NCI-H510A (cell line): ENCODE measurements at places on chromosomes 7 and 10.

- DNase-seq = no peak
Observed at GRCh38 chr10:129179245-129179971, 287.6 kb upstream of the MGMT start.

GRCh38 chr7:12633582-12633981 lies 53.9 kb upstream of the ARL4A start:
- no peak for DNase-seq

GRCh38 chr7:106639476-106640334 lies 21.3 kb downstream of the CCDC71L start:
- DNase-seq = no peak

DNA sequence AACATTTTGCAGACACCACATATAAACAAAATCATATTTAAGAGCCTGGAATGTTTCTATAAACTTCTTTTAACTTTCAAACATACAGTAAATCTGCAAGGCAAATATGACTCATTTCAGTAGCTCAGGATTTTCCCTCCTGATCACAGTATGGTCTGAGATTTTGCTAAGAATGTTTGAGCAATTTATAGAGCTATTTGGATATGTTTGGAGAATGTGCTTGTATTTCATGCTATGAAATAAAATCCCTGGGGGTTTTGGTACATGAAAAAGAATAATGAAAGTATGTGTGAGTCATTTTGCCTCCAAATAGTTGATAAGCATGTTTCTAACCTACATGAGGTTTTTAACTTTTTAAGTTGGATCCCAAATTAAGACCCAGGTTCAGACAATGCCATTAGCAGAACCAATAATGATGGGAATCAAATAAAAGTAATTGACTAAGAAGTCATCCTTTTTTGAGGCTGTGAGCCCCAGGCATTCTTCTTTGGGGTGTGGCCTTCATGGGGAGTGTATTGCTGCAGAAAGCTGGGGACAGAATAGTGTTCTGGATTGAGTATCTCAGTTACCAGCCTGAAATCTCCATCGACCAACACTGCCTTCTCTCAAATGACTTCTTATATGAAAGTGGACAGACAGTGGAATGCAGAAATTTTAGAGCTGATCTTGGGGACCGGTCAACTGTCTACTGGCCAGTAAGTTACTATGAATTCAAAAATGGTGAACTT lies 66.1 kb upstream of the AGBL3 start:
- no peak for DNase-seq

- no peak for DNase-seq
Observed at GRCh38 chr7:99001482-99002147, 123.3 kb downstream of the TRRAP start.

- DNase-seq = no peak
Observed at GRCh38 chr10:102741726-102742237, 2.0 kb upstream of the WBP1L start.

GRCh38 chr10:4725917-4726606 lies 99.9 kb upstream of the AKR1E2 start:
- DNase-seq = no peak

DNA sequence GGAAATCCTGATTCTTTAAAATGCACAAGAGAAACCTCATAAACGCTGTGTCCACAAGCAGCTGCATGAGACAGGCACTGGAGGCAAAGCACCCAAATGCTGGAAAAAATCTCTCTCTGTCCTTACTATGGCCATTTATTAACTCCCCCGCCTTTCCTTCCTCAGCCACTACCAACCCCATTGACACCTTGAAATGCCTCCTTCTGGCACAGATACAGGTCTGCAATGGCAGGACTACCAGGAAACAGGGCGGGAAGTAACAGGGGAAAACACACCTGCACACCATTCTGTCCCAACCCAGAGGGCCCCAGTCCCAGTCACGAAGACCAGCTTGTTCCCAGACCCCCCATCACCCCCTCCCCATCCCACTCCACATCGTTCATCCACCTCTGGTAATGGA lies 224.3 kb downstream of the PARD3 start:
- no peak for DNase-seq

DNA sequence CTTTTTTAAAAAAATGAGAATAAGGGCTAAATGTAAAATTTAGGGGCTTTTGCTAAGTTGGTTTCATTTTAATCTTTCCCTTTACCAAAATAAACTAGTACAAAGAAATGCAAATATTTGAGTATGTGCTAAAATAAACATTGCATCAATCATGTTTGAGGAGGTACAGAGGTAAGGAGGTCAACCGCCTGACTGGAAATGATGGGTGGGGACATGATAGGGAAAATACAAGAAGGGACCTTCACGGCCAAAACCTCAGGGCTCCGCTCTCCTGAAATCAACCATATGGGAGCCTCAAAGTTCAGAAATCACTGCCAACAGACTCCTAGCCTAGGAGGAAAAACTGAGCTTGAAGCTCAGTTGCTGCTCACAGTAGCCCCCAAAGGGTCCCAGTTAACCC lies 207.6 kb downstream of the AHR start:
- peak; percentile 27 for DNase-seq

DNA sequence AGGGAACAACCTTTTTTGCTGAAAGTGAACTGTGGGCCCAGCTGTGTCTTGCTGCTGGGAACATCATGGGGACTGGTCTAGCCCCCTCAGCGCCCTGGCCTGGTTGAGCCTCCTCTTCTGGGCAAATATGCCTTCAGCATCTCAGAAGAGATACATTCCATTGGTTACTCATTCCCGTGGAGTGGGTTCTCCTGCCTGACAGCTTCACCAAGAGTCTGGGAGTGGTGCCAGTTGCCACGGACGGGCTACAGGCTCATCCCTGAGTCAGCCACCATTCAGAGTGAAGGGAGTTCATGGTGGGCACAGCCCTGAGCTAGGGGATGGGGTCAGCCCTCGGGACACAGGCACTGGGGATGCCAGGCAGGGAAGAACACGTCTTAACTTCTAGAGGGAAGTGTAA lies 81.9 kb downstream of the RAMP3 start:
- no peak for DNase-seq

DNA sequence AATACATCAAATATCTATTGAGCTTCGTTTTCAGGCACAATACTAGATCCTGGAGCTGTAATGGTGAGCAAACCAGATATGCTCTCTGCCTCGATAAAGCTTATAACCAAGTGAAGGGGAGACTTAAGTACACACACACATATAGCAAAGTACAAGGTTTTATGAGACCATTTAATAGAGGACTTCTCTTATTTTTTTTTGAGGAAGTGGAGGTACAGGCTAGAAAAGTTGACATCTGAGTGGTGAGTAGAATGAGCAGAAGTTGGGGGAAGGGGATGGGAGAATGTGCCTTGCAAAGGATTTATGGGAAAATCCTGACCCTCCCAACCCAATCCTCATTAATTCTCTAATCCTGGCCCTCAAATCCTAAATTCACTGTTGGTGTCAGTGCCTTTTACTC lies 7.7 kb downstream of the CCDC136 start:
- DNase-seq = no peak

DNA sequence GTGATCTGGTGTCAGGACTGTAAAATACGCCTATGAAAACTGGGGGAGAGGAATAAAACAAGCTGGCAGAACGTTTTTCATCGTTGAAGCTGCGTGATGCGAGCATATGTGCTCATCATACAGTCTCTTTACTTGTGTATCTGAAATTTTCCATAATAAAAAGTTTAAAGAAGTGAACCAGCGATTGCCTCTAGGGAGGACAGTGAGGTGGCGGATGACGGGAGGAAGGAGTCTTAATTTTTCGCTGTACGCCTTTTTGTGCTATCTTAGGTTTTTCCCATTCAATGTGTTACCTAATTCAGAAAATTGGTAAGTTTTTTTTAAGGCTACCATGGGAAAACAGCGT lies 891 bp upstream of the WAPL start:
- no peak for DNase-seq

GRCh38 chr7:33831389-33832141 lies 73.8 kb upstream of the BMPER start:
- DNase-seq = peak; percentile 42

DNA sequence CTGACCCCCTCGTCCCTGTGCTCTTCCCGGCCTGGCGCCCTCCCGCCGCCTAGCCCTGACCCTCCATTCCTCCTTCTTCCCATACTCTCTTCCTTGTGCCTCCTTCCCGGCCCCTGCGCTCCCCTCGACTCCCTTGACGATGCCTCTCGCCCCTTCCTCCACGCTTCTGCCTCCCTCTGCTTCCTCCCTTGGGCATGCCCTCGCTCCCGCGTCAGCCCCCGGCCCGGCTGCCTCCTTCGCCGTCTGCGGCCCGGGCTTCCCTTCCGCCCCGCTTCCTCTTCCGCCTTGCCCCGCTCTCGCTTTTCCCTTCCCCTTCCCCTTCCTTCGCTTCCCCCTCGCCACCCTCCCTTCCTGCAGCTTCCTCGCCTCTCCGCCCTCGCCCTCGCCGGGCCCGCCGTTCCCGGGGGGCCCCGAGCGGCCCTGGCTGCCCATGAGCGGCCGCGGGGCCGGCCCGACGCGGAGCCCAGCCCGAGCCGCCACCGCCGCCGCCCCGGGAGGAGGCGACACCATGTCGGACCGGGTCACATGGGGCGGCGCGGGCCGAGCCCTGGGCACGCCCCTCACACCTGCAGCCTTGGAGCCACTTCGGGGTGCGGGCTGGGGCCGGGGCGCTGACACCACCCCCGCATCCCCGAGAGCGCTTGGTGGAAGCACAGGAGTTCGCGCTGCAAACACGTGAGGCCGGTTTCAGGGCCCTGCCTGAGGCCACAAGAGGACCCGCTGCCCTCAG lies at the start of gene FBXW4:
TSS of gene FBXW4 (minus strand) at position 497 of the 730 bp plus-strand sequence. CDS start at position 432, 65 bp downstream.
- DNase-seq = peak; percentile 18

DNA sequence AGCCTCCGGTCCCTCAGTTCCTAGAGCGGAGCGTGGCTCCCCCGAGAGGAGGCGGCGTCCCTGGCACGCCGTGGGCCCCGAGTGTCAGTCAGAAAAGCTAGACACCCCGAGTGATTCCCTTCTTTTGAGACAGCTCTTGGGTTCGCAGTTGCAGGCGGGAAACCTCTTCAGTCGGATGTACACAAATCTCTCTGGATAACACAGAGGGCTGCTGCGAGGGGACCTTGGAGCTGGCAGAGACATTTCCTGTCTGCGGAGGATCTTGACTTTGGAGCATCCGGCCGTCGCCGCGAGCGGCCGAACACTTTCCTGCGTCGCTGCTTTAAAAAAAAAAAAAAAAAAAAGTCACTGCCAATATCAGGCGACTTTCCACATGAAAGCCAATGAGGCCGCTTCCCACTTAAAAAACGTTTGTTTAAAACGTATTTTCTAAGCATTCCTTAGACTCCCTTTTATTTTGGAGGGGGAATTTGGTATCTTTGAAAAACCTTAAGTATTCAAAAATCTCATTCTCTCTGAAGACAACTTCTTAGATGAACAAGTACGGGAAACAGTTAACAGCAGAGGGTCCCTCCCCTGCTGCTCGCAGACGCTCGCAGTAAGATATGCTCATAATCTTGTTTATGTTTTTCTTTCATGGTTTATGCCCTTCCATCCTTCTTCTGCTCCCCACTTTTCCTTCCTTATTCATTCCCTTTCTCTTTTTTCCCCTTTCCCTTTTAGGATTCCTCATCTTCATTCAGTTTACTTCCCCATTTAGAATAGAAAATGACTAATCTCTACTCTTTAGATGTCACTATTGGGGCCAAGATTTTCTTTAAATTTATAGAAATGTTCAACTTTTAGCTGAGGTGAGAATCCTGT lies 10.0 kb downstream of the HHEX start:
- peak; percentile 25 for DNase-seq
